ENCODE measurements at places on chromosomes 3 and 15.
A peak's percentile ranks its signal among the peaks of the same experiment; 100 is the strongest.

DNA sequence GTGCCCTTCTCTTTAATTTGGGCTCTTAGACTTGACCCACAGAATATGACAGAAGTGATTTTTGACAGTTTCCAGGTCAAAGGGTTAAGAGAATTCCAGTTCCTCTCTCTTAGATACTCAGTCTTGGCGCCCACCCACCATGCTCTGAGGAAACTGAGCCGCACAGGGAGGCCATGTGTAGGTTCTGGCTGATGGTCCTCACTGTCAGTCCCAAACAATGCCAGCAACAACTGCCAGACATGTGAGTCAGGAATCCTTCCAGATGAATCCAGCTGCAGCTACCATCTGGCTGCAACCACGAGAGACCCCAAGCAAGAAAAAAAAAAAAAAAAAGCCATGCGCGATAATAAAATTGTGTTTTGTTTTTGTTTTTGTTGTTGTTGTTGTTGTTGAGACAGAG, 326.6 kb downstream of the MAGI1 start:
- no peaks in the 10 kb centered on the region for H3K27me3 ChIP-seq
- no peak overlapping the region for H3K27ac ChIP-seq
- no peak overlapping the region for H3K4me3 ChIP-seq
- DNase-seq: no peak

- peaks cover 3% of the 10 kb centered on the region for H3K4me1 ChIP-seq
- H3K27me3 ChIP-seq: no peaks in the 10 kb centered on the region
- no peaks in the 10 kb centered on the region for H3K36me3 ChIP-seq
- H3K4me3 ChIP-seq: no peak overlapping the region
- DNase-seq: no peak
Observed at GRCh38 chr3:37892927-37893600, 31.4 kb downstream of the CTDSPL start.

DNA sequence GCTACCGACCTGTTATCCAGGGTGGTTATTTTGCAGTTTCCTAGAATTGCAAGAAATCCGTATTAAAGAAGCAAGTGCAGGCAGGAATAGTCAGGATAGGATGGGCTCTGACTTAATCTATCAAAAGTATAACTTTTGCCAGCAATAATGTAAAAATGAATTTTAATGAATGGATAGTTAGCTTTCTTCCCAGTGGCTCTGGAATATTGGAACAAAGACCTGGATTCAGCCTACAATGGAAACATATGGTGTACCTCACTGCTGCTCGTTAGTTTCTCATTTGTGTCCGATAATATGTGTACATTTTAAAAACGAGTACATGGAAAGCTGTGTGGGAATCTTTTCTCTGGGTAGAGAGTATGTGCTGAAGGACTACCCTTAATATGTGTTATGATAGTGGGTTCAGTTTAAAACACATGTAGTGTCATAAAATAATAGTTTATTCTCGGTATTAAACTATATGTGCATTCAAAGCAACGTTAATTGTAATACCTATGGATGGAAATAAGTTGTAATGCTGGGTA, 805 bp downstream of the SERPINI1 start:
- no peaks in the 10 kb centered on the region for H3K27me3 ChIP-seq
- DNase-seq: no peak
- H3K4me1 ChIP-seq: no peaks in the 10 kb centered on the region
- H3K27ac ChIP-seq: no peak overlapping the region
- peak overlapping the region; percentile 93 for H3K4me3 ChIP-seq

DNA sequence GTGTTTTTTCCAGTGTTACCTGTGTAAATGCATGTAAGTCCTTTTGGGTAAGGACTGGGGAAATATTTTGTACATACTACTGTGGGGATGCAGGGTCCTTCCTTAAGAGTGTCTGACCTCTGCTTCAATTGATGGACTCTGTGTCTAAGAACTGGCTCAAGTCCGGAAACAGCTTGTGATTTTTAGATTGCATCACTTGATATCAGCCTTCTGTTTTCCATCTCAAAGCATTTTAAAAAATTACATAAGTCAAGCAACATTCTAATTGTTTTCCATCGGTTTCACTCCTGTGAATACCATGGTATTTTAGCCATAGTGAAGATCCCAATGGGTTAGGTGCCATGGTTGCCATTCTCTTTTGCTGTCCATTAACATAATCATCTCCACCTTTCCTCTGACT, 597.6 kb downstream of the SQOR start:
- H3K27me3 ChIP-seq: no peaks in the 10 kb centered on the region
- DNase-seq: no peak
- peaks cover 6% of the 10 kb centered on the region for H3K4me1 ChIP-seq
- H3K36me3 ChIP-seq: no peaks in the 10 kb centered on the region

GRCh38 chr3:153023896-153024295, 138.1 kb upstream of the RAP2B start:
- no peaks in the 10 kb centered on the region for H3K27me3 ChIP-seq
- no peak overlapping the region for H3K4me3 ChIP-seq
- no peaks in the 10 kb centered on the region for H3K4me1 ChIP-seq
- no peak overlapping the region for H3K27ac ChIP-seq
- DNase-seq: no peak

DNA sequence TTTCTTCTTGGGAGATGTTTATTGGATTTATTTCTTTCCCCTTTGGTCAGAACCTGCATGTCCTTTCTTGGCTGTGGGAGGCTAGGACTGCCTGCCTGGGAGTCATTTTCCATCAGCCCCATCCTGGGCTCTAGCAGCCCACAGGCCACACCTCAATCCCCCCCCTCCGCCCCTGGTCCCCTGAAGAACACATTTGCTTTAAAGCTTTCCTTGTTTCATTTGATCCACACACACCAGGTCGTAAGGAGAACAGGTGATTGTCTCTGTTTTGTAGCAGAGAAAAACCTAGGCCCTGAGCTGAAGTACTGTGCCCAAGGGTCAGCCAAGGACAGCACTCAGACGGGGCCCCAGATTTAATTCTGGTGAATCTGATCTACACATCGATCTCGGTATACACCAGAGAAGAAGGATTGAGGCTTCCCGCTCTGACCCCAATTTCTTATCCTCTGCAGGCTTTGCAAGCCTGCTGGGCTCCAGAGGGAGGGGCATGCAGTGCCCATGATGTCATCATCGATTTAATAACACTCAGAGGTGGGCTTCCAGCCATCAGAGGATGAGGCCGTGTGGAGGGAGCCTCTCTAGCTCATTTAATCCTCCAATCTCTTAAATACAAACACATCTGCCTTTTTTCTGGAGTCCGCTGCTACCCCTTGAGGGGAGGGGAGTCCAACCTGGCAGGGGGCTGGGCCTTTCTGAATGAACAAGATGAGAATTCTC, 1.7 kb upstream of the CLN6 start:
- H3K27ac ChIP-seq: no peak overlapping the region
- DNase-seq: no peak
- H3K36me3 ChIP-seq: no peaks in the 10 kb centered on the region
- H3K4me3 ChIP-seq: no peak overlapping the region
- H3K27me3 ChIP-seq: no peaks in the 10 kb centered on the region

DNA sequence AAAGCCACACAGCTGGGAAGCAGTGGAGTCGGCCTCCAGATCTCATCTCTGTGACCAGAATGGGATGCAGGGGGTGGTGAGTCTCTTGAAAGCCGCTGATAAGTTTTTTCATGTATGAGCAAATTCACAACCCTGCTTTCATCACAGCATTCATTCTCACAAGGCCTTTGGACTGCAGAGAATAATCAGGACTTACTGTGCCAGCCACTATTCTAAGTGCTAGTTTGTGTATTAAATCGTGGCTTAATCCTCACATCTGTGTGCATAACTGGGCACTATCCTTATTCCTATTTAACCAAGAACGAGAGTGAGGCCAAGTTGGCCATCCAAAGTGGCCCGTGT, 64.2 kb upstream of the POLG start:
- peaks cover 25% of the 10 kb centered on the region for H3K4me1 ChIP-seq
- H3K27ac ChIP-seq: no peak overlapping the region
- no peak for DNase-seq
- H3K36me3 ChIP-seq: no peaks in the 10 kb centered on the region
- H3K4me3 ChIP-seq: no peak overlapping the region

GRCh38 chr3:106120356-106120755, 251.5 kb upstream of the CBLB start:
- no peak for DNase-seq
- H3K36me3 ChIP-seq: no peaks in the 10 kb centered on the region
- no peaks in the 10 kb centered on the region for H3K4me1 ChIP-seq
- H3K4me3 ChIP-seq: no peak overlapping the region
- no peak overlapping the region for H3K27ac ChIP-seq

DNA sequence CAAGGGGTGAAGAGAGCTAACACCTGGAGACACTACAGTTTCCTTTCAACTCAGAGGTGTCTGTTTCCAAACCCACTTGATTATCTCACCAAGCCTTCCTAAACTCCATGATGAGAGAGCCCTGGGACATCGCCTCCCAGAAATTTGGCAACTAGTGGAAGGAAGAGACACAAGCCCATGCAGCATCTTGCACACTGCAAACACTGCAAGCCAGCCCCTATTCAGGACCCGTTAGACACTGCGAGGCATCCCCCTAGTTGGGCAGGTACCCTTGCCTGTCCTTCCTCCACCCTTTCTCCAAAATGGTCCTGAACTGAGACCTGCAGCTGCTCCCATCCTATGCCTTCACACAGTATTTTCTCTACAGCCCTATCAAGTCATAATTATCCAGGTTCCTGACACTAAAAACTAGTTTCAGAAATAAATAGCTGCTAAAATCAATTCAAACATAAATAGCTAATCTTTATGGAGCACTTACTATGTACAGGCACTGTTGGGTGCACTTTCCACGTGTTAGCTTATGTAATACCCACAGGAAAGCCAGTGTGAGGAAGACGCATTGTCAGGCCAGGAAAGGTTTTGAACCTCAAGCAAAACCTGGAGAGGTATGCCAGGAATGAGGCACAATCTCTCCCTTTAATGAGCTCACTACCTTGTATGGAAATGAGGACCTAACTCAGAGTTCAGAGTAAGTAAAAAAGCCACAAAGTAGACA, 2.8 kb downstream of the MAGI1 start:
- no peak for DNase-seq
- peaks cover 29% of the 10 kb centered on the region for H3K4me1 ChIP-seq
- no peaks in the 10 kb centered on the region for H3K27me3 ChIP-seq
- peak overlapping the region; percentile 93 for H3K4me3 ChIP-seq
- peak overlapping the region; percentile 5 for H3K27ac ChIP-seq

DNA sequence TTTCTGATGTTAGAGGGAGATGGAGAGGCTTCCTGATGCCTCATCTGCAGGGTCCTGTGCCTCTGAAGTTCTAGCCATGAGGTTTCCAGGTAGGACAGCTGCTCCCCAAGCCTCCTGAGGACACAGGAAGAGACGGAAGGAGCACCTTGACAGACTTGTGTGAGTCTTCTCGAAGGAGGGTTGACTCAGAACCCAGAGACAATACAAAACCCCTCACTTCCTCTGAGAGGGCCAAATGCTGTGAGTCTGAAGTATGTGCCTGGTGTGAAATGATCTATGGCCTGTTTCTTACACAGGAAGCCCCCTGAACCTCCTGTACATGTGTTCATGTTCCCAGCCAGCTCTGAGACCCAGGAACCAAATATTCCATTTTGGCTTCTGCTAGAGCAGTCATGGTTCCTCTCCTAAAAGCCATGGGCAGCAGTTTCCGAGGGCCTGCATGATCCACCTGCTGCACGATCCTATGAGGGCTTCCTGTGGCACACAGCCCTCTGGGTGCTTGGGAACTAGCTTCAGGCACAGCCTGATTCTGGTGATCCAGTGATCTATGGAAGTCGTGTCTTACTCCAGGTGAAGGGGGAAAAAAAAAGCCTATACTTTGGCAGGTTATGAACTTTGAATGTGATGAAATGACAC, 62.2 kb downstream of the AAGAB start:
- peaks cover 4% of the 10 kb centered on the region for H3K36me3 ChIP-seq
- no peaks in the 10 kb centered on the region for H3K27me3 ChIP-seq
- no peak overlapping the region for H3K4me3 ChIP-seq
- DNase-seq: no peak

DNA sequence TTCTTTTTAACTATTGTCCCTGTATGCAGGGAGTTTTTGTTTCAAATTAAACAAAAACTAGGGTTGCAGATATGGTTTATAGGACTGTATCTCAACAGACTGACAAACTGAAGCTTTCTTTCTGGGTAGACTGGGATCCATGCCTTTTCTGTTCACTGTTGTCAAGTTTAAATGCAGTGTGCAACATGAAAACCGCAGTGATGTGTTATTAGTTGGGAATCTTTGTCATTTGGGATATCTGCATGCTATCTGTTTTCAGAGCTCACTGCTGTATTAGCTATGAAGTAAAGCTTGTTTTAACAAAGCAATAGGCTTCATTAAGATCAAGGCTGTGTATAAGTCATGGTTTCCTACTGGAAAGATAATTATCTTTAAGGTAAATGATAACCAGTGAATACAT, 21.4 kb upstream of the MCF2L2 start:
- peaks cover 18% of the 10 kb centered on the region for H3K36me3 ChIP-seq
- H3K4me1 ChIP-seq: no peaks in the 10 kb centered on the region
- no peak for DNase-seq
- H3K4me3 ChIP-seq: no peak overlapping the region
- H3K27ac ChIP-seq: no peak overlapping the region
- no peaks in the 10 kb centered on the region for H3K27me3 ChIP-seq

DNA sequence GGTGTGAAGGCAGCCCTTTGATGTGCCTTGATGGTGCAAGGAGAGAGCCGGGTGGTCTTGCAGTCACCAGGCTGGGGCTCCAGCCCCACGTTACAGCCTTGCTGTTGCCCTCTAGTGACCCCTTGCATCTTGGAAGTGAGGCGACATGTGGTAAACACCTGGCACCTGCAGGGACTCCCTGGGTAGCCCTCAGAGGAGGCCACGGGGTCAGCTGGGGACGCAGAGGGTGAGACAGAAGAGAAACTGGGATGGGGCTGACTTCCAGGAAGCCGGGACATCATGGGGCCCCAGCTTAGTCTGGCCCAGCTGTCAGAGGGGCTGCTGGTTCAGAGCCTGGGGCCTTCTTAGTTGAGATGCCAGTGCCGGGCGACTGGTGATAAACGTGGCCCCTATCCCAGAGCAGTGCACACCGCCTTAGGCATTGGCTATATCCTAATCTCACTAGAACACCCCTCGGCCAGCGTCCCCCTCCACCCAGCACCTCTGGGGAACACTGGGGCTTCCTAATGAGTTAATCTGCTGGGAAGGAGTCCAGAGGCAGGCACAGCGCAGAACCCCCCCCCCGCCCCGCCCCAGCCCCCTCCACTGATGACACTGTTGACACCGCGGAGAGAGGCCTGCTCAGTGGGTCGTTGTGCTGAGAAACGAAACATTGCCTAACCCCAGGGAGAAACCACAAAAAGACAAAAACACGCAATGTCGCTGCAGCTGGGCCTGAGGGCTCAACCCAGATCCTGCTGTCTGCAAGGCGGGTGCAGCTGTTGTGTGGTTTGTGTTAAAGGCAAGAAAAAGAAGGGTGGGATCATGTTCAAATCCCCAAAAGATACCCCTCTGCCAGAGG, 60.5 kb upstream of the KLF13 start:
- peaks cover 2% of the 10 kb centered on the region for H3K4me1 ChIP-seq
- H3K36me3 ChIP-seq: no peaks in the 10 kb centered on the region
- peak; percentile 42 for DNase-seq
- H3K27me3 ChIP-seq: no peaks in the 10 kb centered on the region
- H3K4me3 ChIP-seq: no peak overlapping the region

DNA sequence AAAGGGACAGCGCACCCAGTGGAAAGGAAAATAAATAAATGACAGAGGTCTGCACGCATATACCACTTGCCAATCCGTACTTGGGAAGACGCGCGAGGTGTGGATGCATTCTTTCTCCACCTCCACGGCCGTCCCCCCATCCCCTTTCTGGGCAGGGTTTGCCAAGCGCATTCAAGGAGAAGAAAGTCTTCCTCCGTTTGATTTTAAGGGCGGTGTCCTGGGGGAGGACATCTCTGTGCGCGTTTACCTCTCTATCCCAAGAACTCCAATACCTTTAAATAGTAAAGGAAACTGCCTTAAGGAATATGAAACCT, 576 bp upstream of the MB21D2 start:
- H3K27ac ChIP-seq: peak overlapping the region; percentile 83
- H3K27me3 ChIP-seq: no peaks in the 10 kb centered on the region
- H3K36me3 ChIP-seq: no peaks in the 10 kb centered on the region
- DNase-seq: no peak

Data from H1 (cell line).